Stimulated activated CD8-positive, alpha-beta memory T cell treated with anti-CD3 and anti-CD28 coated beads, Interleukin-7, amount 100 ng/mL, for 48 hours (primary cell): ENCODE measurements at places on chromosomes 11 and 22.

GRCh38 chr22:33658775-33659174 lies 261.5 kb downstream of the LARGE1 start:
- no peak for DNase-seq

DNA sequence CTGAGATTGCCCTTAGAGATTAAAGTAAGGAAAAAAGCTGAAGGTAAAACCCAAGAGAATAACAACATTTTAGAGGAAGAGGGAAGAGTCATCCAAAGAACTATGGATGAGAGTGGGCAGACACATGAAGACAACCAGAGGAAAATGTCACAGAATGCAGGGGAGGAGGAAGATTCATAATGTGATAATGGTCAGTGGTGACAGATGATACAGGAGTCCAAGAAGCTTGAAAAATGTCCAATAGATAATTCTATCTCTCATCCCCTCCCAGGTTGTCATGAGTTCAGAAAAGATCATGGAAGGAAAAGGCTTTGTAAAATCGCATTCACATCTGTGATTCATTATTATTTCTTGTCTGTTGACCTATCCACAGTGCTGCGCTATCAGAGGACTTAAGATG lies 282.3 kb upstream of the CCDC90B start:
- no peak for DNase-seq

DNA sequence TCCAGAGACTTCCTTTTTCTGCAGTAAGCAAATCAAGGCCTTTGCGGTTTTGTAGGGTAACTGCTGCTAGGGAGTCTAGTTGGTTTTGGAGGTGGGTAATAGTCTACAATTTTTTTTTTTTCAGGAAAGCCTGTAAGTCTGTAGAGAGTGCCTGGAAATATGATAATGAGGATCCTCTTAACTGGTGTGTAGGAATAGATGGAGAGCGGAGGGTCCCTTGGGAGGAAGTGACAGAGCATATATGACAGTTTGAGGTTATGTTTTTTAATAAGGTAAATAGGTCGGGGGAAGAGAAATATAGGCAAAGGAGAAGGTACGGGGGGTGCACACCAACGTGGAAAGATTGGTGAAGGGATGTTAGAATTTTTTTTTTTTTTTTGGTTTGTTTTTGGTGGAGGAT lies 25.9 kb downstream of the ZNF195 start:
- no peak for DNase-seq

DNA sequence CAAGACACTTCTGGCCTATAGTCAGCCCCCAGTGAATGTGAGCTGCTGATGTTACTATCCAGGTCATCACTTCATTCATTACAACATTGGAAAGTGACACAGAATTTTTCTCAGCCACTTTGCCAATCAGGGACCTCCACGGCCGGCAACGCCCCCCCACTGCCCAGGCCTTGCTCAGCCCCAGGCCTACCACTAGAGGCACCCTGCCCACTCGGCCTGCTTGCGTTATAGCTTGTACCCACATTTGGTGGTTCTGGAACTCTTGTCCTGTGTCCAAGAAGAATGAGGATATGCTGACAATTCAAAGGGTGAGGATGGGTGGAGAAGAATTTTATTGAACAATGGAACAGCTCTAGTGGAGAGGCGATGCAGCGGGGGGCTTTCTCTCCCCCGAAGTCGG lies 96.2 kb downstream of the TSPAN18 start:
- DNase-seq = no peak

GRCh38 chr11:13701506-13701905 lies 33.0 kb downstream of the FAR1 start:
- no peak for DNase-seq

DNA sequence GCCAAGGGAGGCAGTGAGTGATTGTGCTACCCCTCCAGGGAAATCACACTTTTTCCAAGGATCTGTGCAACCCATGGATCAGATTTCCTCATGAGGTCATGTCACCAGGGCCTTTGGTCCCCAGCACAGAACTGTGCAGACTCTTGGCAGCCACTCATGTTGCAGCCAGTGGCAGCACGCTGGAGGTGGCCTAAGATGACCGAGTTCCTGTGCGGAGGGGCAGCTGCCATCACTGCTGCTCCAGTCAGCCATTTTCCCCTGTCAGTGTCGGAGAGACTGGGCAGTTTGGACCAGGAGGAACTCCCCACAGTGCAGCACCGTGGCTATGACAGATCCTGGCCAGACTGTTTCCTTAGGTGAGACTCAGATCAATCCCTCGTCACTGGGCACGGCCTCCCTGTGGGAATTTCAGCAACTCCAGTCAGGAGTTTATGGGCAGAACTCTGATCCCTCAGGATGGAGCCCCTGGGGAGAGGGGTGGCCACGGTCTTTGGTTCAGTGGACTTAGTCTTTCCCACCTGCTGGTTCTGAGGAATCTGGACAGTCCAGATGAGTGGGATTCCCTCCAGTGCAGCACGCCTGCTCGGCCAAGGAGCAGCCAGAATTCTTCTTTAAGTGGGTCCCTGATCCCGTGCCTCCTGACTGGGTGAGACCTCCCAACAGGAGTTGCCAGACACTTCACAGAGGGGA lies 194.6 kb upstream of the CARD18 start:
- DNase-seq = no peak

- DNase-seq = no peak
Observed at GRCh38 chr11:124804884-124805283, 4.7 kb upstream of the MSANTD2 start.

- no peak for DNase-seq
Observed at GRCh38 chr11:7967826-7968225, 2.6 kb upstream of the NLRP10 start.

DNA sequence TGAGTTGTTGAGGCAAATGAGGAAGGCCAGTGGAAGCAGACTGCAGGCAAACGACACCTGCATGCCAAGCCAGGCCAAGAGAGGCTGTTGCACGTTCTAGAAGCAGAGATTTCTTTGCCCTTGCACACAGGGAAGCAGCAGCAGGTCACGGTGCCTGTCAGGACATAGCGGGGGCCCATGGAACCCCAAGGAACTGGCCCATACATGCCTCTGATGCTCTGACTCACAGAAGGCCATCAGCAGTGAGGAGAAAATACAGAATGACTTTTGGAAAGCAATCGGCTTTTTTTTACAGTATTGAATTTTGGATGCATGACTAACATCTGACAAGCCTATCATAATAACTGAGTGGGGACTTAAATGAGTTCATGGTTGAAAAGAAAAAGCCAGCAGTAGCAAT lies 123.9 kb downstream of the MPPED1 start:
- no peak for DNase-seq

- DNase-seq = no peak
Observed at GRCh38 chr11:130573767-130574166, 125.3 kb downstream of the ADAMTS15 start.
